ENCODE measurements at places on chromosomes 7 and 10. TPM values are rescaled to one million over a fixed set of nuclear protein-coding genes. Genes with fewer than 3 reads are reported as not detected.

The ARHGAP22 gene
- total RNA-seq, result 10.0 TPM

The SLC26A3 gene
- not detected for total RNA-seq

The LRRTM3 gene
- total RNA-seq, result not detected

The ACSL5 gene
- total RNA-seq, result not detected

The TLX1 gene
- total RNA-seq, result 14.3 TPM

The DDX56 gene
- 84.3 TPM for total RNA-seq

The SFTPD gene
- total RNA-seq, result 0.51 TPM

The CUZD1 gene
- 2.4 TPM for total RNA-seq

The FAM25G gene
- not detected for total RNA-seq

The CREB5 gene
- total RNA-seq, result 50.4 TPM

The PRR15 gene
- not detected for total RNA-seq

The CPXM2 gene
- total RNA-seq, result not detected

The ASAH2B gene
- total RNA-seq, result 15.5 TPM

The HKDC1 gene
- total RNA-seq, result not detected

The VPS41 gene
- total RNA-seq, result 108 TPM

The TMEM196 gene
- total RNA-seq, result 3.6 TPM

The C10orf67 gene
- total RNA-seq, result not detected

The AKR1C4 gene
- not detected for total RNA-seq

The GPR26 gene
- 0.10 TPM for total RNA-seq

The AMZ1 gene
- 0.15 TPM for total RNA-seq

The GBX1 gene
- total RNA-seq, result not detected

The EBF3 gene
- total RNA-seq, result 544 TPM

The CHN2 gene
- total RNA-seq, result 63.2 TPM

The PIK3CG gene
- not detected for total RNA-seq

The UPK3BL2 gene
- total RNA-seq, result 11.4 TPM

The EPO gene
- not detected for total RNA-seq

The NKX2-3 gene
- not detected for total RNA-seq

The NXPH1 gene
- 3.8 TPM for total RNA-seq

The LBX1 gene
- total RNA-seq, result not detected

The HOXA1 gene
- not detected for total RNA-seq

The SYCE1 gene
- 0.78 TPM for total RNA-seq

The TMEM178B gene
- total RNA-seq, result 49.8 TPM

The HTR7 gene
- 13.3 TPM for total RNA-seq

The RET gene
- total RNA-seq, result 34.7 TPM

The TMEM229A gene
- total RNA-seq, result not detected

The CYP3A7 gene
- total RNA-seq, result not detected

Measured in glutamatergic neuron (in vitro differentiated cells).